ENCODE measurements at places on chromosomes 3 and 15.

GRCh38 chr3:50563867-50564266 lies 3.7 kb downstream of the C3orf18 start:
- no peak for DNase-seq

GRCh38 chr15:93152360-93152759 lies 63.3 kb upstream of the RGMA start:
- no peak for DNase-seq

- DNase-seq: no peak
Measured at GRCh38 chr3:46756642-46757041, 39.0 kb upstream of the PRSS50 start.

DNA sequence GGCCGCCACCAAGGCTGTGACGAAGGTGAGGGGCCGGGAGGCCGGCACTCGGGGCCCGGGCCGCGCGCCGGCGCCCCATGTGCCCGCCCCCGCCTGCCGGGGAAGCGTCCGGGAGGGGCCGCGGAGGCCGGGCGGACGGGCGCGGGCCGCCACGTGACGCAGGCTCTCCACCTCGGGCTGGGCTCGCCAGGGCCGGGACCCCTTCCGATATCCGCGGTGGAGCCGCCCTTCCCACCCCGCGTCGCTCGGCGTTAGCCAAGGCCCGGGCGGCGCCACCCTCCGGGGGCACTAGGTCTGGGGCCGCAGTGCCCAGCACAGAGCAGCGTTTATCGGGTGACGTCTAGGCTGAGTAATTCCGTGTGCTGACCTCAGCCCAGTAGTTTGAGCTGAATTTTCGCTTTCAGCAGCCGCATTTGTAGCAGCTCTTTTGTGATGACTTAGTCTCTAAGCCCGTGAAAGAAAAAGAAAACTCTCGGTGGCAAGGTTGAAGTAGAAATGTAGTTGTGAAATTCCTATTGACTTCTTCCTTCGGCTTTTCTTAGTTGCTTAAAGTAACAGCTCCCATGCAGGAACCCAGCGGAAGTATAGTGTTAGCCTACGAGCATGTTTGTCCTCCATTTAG lies 885 bp downstream of the CDV3 start:
- no peak for DNase-seq

DNA sequence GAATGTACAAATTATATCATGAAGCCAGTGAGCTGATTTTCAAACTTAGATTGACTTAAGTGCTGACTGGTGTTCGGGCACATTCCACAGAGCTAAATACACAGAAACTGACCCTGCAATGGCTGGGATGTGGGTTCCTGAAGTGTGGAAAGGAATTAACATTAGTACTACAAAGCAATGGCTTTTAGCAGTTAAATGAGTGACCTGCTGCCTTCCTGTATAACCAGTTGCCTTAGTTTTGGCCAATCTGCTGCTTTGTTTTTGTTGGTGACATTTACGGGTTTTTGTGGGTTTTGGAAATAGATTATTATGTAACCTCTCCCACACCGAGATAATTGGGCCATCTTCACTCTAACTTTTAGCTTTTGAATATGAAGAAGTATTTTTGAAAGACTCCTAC lies 2.4 kb upstream of the SKIC8 start:
- no peak for DNase-seq

DNA sequence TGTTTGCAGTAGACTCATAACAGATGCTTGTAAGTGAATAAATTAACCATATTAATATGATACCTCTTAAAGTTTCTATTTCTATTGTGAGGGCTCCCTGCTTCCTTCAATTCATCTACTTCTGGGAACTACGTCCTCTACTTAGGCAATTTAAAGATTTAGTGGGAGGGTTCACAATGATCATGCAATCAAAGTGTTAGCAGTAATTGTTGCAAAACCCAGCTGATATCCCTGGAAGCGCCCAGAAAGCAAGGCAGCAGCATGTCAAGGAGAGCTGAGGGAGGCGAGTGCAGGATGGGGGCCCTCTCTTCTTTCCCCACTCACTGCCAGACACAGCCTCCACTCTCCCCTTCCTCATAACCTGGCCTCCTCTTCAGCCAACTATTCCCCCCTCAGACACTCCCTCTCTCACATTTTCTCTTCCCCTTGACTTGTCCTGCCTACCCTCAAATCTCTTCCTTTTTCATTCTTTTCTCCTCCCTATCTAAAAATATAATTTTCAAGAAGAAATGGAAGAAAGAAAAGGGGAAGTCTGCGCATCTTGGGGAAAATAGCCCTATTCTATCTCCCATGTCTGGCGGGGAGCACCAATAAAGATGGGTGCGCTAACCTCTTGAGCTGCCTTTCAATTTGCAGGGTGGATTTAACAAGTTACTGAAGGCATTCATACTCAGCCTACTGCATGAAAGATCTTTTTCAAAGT lies 6.6 kb downstream of the TMEM212 start:
- no peak for DNase-seq

DNA sequence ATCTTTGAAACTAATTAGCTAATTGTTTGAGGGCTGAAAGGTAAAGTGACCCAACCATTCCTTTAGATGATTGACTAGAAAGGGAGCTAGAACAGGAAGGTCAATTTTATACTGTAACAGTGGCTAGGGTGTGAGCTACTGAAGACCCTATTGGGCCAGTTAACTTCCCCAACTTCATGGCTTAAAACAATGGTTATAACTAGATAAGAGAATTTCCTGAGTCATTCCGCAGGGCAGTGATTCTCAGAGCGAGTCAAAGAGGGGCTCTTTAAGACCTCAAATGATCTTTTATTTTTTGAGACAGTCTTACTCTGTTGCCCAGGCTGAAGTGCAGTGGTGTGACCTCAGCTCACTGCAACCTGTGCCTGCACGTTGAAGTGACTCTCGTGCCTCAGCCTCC lies 33.7 kb upstream of the TTBK2 start:
- no peak for DNase-seq

- no peak for DNase-seq
Measured at GRCh38 chr3:188306435-188307005, 152.6 kb downstream of the LPP start.

- DNase-seq: no peak
Measured at GRCh38 chr3:65635657-65636056, 403.1 kb downstream of the MAGI1 start.

- DNase-seq: no peak
Measured at GRCh38 chr3:74491874-74492273, 122.6 kb downstream of the CNTN3 start.

DNA sequence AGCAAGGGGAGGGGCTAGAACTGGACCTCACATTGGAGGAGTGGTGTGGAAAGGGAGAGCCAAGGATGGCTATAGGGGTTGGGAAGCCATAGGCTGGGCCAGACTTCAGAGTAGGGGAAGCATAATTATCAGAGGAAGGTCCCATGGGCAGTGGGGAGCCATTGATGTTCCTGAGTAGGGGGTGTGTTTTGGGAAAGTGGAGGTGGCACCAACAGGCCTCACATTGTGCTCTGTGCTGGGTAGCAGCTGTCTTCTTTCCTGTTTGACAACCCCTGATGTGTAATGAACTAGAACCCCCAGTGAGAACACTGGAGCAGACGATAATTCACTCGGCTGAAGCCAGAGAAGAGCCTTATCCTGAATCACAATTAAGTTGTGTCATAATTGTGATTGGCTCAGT lies 41.2 kb downstream of the SLC6A11 start:
- no peak for DNase-seq

DNA sequence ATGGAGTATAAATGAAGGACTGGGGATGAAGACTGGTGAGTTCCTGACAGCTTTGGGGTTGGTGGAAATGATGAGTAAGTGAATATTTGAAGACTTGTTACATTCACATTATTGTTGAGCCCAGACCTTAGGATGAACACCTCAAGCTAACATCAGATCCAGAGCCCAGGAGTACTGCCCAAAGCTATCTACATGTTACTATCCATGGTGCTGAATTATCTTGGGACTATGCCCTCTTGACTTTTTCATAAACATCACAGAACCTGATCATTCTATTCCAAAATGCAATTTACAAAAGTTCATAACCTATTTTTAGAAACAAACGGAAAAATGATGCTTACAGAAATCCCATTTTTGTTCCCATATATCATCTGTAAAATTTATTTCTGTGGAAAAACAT lies 613.3 kb downstream of the TUSC7 start:
- DNase-seq: no peak

GRCh38 chr3:71776538-71776937 lies 8.4 kb downstream of the PROK2 start:
- no peak for DNase-seq

GRCh38 chr3:69930564-69930963 lies 69.0 kb upstream of the SAMMSON start:
- no peak for DNase-seq

DNA sequence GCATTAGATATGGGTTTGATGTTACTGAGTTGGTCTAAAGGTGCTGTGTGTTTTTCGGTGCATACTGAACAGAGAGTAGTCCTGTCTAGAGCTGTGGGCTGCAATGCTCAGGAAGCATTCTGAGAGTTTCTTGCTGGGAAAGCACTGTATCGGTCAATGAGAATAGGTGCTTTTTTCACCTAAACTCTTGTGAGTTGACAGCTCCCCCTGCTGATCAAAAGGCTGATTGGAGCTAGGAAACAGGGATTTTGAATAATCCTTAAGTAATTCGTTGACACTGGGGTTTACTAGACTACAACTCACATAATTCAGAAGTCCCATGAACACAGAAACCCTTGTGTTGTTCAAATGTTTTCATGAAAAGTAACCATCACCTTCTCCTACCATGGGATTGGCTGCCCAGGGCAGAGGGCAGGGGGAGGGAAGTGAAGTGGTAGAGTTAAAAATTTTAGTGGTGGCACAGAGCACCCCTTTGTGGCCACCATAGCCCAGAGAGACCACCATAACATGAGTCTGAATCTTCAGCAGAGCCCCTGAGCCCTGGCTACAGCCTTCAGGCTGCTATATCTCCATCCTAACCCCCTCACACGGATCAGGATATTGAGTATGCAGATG lies 13.0 kb upstream of the MANF start:
- no peak for DNase-seq

GRCh38 chr3:60081381-60082095 lies 1031.7 kb upstream of the CFAP20DC start:
- no peak for DNase-seq

DNA sequence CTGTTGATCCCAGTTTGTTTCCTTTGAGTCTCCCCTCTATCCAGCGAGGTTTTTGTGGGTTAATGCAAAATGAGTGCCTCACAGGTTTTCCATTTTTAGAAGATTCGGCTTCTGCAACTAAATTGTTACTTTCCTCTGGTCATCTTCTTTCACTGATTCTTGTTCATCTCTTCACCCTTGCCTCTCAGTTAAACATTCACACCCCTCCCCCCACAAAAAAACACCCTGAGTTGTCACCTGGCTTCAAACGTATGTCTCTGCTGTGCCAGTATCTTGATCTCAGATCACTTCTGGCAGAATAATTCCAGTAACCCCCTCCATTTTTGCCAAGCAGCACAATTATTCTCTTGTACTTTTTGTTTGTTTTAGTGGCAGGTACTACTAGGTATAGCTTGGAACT lies 12.3 kb upstream of the CLDN16 start:
- no peak for DNase-seq

GRCh38 chr3:13570391-13571194 lies 21.7 kb downstream of the FBLN2 start:
- no peak for DNase-seq

DNA sequence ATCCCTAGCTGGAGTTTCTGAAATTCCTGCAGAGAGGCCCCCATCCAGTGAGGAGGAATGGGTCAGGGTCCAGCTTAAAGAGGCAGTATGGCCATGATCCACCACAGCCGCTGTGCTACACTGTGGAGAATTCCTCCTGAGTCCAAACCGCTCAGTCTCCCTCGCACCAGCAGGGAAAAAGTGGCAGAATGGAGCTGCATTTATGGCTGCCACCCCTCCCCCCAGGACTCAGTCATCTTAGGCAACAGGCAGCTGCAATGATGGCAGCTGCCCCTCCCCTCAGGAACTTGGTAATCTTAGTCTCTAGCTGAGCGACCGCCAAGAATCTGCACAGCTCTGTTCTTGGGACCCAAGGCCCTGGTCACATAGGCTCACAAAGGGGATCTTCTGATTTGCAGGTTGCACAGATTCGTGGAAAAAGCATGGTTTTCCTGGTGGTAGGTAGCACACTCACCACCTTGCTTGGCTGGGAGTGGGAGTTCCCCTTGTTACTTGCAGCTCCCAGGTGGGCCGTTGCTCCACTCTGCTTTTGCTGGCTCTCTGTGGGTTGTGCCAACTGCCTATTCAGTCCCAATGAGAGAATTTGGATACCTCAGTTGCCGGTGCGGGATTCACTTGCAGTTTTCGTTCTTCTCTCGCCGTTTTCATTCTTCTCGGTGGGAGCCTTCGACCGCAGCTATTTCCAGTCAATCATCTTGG lies 204.1 kb downstream of the STXBP5L start:
- DNase-seq: no peak

DNA sequence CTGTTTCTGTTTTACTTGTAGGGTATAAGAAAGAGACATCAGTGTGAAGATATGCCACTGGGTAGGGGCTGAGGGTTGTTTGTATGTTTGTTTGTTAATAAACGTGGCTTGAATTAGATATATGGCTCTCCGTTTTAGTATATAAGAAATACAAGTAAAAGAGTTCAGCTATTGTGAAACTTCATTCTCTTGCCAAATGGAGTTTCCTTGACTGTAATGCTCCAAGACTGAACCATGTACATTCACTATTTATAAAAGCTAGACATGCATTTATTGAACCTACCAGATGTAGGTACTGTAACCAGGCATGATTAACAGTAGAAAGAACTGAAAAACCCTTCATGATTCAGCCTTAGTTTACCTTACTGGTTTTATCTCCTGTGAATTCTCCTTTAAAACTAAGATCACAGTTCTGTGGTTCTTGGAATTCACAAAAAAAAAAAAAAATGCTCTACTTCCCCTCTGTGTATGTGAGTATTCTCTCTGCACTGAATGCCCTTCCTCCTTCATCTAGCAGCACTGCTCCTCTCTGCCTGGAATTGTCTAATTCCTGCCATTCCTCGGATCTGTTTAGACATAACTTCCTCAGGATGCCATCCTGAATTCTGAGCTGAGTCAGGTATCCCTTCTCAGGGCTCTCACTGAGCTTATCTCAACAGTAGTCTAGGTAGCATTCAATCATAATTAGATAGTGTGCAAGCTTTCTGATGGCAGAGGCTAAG lies 504.4 kb downstream of the FHIT start:
- DNase-seq: no peak

- no peak for DNase-seq
Measured at GRCh38 chr3:177679568-177680471, 482.5 kb upstream of the TBL1XR1 start.

All from 8988T (cell line).